Activated T-helper 2 cell treated with anti-CD3 and anti-CD28 coated beads, Interferon-gamma antibody, Interleukin-2, Interleukin-4, amounts not matched to agents 10 μg/mL and 5 μg/mL and 100 μg/mL, durations not matched to agents 14 hours and 24 hours and 36 hours (primary cell): ENCODE measurements at places on chromosomes 7 and 10. TPM values are rescaled to one million over a fixed set of nuclear protein-coding genes. Genes with fewer than 3 reads are reported as not detected.

- no peak overlapping the region for H3K27ac ChIP-seq
- peaks cover 12% of the 10 kb centered on the region for H3K27me3 ChIP-seq
- no peak for DNase-seq
- H3K4me3 ChIP-seq, result no peak overlapping the region
Measured at GRCh38 chr7:87413029-87413428, 62.5 kb downstream of the ABCB4 start.

GRCh38 chr10:104076743-104077160 is 8.9 kb downstream of the COL17A1 start:
- H3K4me1 ChIP-seq, result no peaks in the 10 kb centered on the region
- no peak overlapping the region for H3K27ac ChIP-seq
- no peak overlapping the region for H3K4me3 ChIP-seq
- no peak for DNase-seq
- H3K27me3 ChIP-seq, result peaks cover 5% of the 10 kb centered on the region
- H3K36me3 ChIP-seq, result no peaks in the 10 kb centered on the region

DNA sequence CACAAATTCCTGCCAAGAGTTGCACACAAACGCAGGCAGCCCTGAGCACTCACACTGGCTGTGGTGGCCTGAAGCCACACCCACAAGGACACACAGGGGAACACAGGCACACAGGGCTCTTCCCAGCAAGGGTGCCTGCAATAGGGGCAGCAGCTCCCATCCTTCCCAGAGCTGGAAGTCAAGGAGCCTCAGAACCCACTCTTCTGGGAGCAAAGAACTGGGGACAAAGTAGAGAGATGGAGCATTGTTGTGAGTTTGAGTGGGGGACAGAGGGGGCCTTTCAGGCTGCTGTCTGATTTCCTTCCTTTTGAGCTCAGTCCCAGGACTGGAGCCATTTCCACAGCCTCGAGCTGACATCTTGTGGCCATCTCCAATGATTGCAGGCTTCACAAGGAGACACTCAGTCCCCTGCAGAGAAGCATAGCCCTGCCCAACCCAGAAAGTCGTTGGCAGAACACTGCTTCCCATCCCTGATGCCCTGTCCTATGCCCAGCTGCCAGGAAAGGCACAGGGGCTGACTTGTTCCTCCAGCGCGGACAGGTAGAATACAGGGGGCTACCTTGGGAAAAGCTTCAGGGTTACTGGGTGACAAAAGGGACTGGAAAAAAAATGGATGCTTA is 34.4 kb upstream of the SLF2 start:
- no peaks in the 10 kb centered on the region for H3K36me3 ChIP-seq
- DNase-seq, result peak; percentile 12
- H3K4me1 ChIP-seq, result no peaks in the 10 kb centered on the region
- H3K4me3 ChIP-seq, result no peak overlapping the region
- no peak overlapping the region for H3K27ac ChIP-seq

DNA sequence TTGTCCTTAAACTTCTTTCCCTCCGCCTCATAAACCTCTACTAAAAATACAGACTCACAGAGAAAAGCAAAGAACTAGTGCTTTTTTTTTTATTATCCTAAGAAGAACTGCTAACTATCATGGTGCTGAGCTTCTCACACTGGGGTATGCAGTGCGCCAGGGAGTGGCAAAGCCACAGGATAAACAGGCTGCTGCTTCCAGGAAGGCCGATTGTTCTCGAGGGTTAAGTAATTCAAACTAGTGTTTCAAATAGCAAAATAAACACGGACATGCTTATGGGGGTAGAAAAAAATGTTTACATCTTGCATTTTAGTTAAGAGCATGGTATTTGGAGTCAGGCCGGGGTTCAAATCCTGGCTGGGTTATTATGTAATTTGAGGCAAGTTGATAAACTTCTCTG is 157.0 kb downstream of the TAX1BP1 start:
- peaks cover 14% of the 10 kb centered on the region for H3K27me3 ChIP-seq
- H3K36me3 ChIP-seq, result no peaks in the 10 kb centered on the region
- H3K4me1 ChIP-seq, result peaks cover 25% of the 10 kb centered on the region
- H3K27ac ChIP-seq, result no peak overlapping the region

Gene HOXA7
- total RNA-seq, result not detected in 2 replicates

Gene ZNF365
- total RNA-seq, result not detected in 2 replicates

Gene CALN1
- total RNA-seq, result not detected in 2 replicates
